Urothelium cell line (cell line): ENCODE measurements at places on chromosomes 4 and X.

GRCh38 chrX:3145716-3146115 is 104.4 kb downstream of the ARSF start:
- no peak for DNase-seq

DNA sequence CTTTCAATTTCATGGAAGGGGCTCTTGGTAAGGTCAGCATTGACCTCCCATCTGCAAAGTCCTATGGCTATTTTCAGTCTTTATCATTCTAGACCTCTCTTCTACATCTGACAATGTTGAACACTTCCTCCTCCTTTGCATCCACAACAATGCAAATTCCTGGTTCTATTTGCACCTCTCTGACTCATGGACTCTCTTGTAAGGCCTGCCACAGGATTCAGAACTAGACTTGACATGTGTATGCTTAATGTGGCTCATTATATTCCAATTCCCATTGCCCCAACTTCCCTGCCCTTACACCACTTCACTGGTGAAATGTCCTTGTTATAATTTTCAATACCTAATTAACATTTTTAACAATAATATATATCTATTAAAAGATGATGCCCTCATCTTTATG is 314.3 kb upstream of the FGF13 start:
- DNase-seq, result no peak

DNA sequence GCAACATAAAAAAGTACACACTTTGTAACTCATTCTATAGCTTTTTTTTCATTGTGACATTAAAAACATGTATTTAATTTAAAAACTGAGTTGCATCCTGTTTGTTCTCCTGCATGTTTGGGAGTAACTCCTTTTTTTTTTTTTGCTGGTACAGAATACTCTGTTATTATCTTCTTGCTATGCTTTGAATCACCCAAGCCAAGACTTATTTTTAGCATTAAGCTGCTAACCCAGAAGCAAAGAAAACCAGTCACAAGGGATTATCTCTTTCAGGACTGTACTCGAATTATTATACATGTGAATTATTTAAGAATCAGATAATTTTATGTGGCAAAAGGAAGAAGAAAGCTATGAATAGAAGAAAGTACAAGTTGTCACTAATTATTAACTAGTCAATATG is 194.9 kb downstream of the ADAMTS3 start:
- no peak for DNase-seq

DNA sequence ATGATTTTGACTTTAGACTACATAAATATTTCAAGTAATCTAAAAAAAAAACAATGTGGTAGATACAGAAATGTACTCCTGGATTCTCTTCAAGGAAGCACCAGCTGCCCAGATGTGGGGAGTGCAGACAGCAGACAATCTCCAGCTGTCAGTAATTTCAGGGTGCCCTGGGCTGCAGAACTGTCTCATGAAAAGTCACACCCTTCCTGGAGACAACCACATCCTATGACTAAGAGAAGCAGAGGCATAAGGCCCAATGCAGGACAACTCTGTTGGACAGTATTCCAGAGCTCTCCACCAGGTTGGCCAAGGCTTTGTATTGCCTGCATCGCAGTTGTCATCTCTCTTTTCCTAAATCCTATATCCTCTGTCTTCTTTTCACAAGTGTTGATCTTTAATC is 34.4 kb upstream of the BLTP1 start:
- DNase-seq, result no peak

DNA sequence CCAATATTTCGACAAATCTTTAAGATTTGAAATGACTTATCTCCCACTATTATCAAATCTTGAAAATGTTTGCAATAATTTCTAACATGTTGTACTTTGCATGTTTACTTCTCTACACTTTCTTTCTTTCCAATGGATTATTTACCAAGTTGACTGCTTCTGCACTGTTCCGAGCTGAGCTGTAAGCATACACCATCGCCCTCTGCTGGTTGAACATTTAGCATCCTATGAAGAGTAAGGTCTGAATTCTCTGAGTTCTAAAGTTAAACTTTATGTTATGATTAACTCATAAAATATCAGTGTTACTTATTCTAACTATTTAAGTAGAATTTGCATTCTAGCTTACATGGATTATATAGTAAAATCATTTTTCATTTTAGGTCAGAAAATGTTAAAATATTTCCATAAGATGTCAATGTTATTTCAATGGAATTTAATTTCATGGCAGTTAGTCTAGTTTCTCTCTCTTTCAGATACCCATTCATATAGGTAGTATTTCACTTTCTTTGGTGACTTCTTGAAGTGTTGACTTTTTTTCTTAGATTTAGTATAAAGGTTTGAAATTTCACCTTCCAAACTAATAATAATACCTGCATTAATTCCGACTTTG is 137.4 kb downstream of the DKK2 start:
- DNase-seq, result peak; percentile 40

- no peak for DNase-seq
These were observed 45.0 kb upstream of the STOX2 start for GRCh38 chr4:183860119-183860518.

DNA sequence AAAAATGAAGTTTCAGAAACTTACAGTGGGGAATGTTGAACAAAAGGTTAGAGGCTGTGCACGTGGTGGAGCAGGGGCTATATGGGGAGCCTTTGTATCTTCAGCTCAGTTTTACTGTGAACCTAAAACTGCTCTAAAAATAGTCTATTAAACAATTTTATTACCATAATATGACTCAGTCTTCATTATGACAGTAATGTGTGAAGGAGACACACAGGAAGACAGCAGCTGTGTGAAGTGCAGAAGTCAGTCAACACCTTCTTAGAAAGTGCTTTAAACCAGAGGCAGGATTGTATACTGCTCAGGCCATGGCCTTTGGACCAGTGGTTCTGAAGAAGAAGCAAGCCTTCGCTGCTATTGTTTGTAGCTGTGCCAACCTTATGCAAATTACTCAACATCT is 89.7 kb downstream of the ARHGAP10 start:
- DNase-seq, result no peak

- DNase-seq, result no peak
These were observed 363.0 kb downstream of the FAT4 start for GRCh38 chr4:125677665-125678307.

DNA sequence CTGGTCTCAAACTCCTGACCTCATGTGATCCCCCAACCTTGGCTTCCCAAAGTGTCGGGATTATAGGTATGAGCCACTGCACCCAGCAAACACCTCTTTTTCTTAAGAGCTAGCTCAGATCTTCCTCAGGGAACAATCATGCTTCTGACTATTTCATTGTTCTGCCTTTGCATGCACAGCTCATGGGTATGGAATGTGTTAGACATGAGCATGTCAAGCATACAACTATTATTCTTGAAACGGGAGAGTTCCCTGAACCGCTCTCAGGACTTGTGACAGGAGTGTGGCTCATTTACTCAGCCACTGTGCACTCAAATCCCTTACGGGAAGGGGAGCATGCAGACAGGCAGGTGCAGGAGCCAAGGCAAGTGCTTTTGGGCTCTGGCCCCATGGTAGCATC is 231.7 kb upstream of the TAPT1 start:
- DNase-seq, result peak; percentile 25

GRCh38 chr4:185398618-185399017 is 2.0 kb downstream of the ANKRD37 start:
- DNase-seq, result no peak

DNA sequence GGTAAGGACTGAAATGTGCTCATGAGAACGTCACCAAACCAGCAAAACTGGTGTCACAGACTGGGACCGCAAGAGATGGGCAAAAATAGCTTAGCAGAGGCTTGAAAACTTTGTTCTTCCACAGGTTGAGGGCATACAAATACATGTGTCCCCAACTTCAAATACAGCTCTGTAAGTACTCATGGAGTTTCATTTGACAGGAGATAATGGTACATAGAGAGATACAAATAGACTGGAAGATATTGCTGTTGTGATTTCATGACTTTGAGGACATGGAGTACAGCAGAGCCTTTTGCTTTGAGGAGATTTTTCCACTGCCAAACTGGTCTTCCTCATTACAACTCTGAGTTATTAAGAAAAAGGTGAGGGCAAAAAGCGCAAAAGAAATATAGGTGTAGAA is 70.7 kb downstream of the STX18 start:
- DNase-seq, result no peak

GRCh38 chrX:20347481-20347880 is 80.8 kb upstream of the RPS6KA3 start:
- DNase-seq, result no peak

- no peak for DNase-seq
These were observed 194.5 kb upstream of the EDA2R start for GRCh38 chrX:66833426-66833825.

DNA sequence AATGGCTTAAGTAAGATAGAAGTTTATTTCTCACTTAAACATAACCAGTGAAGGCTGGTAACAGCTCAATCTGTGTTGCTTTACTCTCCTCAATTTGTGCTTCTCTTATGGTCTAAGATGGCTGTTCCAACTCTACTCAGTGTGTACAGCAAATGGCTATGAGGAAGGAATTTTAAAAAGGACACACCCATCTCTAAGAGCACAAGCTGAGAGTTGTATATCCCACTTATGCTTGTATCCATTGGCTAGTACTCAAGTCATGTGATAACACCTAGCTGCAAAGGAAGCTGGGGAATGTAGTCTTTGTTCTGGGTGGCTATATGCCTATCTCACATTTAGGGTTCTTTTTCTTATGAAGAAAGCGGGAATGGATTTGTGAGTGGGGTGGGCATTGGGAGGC is 63.3 kb downstream of the GPAT3 start:
- peak; percentile 39 for DNase-seq

DNA sequence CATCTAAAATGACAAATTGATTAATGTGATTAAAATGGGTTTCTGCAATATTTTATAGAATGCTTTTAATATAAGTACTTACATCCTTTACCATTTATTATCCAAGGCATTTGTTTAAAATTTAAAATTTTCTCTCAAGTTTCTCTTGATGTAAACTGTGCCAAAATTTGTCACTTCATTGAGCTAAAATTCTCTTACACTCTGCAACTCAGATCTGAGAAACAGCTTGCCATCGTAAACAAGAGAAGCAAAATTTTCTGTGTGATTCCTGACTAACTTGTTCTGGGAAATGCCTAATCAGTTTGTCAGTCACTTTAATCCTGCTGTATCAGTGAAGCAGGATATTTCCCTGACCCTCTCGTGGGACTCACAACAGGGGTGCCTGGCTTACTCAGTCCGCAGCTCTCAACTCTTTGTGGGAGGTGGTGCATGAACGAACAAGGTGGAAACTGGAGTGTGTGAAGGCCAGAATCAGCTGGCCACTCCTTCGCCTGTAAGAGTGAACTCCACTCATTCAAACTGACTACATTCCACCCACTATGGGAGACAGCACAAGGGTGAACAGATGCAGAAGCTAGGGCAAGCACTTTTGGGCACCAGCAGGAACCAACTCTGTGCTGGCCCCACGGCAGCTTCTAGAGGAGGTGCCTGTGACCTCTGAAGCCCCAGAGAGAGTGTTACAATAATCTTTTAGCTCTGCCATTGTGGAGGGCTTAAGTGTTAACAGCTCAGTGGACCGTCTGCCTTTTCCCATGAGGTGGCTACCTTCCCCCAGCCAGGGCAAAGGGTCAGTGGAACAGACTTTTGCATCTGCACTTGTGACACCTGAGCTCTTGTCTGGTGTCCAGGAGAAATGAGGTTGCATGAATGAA is 349.4 kb downstream of the FAT4 start:
- DNase-seq, result no peak

- no peak for DNase-seq
These were observed 72.4 kb upstream of the KLHL13 start for GRCh38 chrX:118189000-118189399.

GRCh38 chr4:69748173-69748572 is 12.2 kb downstream of the SULT1B1 start:
- DNase-seq, result no peak

- DNase-seq, result no peak
These were observed 419.6 kb upstream of the CPEB2 start for GRCh38 chr4:14582677-14583076.

- DNase-seq, result no peak
These were observed 389.2 kb upstream of the EMCN start for GRCh38 chr4:100906973-100907372.

GRCh38 chrX:129786210-129786651 is 6.5 kb downstream of the SASH3 start:
- no peak for DNase-seq
